ENCODE measurements at places on chromosomes 5 and 9.

DNA sequence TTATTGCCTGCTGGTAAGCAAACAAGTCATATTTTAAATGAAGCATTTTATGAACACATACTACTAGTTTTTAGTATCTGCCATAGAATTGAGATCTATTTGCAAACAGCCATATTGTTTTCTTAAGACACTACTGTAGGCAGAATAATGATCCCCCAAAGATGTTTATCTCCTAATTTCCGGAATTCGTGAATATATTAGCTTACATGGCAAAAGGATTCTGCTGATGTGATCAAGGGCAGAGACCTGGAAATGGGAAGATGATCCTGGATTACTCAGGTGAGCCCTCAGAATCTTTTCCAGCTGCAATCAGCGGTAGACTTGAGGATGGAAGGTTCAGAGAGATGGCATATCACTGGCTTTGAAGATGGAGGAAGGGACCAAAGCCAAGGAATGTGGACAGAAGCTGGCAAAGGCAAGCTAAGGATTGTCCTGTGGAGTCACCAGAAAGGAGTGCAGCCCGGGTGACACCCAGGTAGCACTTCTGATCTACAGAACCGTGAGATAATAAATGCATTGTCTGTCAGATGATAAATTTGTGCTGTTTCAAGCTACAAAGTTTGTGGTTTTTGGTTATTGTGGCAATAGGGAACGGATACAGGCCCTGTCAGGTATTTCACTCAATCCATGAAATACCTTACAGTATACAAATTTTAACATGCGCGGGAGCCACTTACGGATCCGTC, 1.0 kb upstream of the ERCC6L2 start:
- DNase-seq, result no peak

DNA sequence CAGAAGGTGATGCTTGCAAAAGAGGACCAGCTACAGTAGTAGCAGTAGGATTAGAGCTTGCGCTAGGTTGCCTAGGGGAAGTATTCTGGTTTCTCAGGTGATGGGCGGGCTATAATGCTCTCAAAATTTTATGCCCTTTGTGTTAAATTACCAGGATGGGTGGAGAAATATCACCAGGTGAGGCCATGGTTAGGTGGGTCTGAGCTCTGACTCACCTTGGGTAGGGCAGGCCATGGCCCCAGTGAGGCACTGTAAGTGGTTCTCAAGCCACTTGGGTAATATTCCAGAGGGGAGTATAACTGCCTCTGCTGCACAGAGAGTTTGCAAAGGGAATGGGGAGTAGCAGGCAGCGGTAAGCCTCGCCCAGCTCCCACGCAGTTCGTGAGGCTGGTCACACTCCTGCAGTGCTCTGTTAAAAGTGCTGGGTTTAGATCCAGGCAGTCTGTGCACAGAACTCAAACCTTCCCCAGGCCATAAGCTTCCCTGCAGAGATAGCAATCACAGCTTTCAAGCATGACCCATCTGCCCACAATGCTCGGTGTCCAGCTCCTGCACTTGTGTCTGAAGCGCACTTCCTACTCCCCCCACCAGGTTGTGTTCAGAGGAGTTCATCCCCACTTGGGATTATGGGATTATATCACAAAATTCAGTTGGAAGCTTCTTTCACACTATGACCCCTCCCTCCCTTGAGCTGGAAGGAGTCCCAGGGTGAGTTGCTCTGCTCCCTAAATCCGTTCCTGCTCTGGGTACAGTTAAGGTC, 575.0 kb downstream of the CHSY3 start:
- no peak for DNase-seq

- no peak for DNase-seq
These were observed 161.6 kb upstream of the FBXL17 start for GRCh38 chr5:108543486-108543885.

DNA sequence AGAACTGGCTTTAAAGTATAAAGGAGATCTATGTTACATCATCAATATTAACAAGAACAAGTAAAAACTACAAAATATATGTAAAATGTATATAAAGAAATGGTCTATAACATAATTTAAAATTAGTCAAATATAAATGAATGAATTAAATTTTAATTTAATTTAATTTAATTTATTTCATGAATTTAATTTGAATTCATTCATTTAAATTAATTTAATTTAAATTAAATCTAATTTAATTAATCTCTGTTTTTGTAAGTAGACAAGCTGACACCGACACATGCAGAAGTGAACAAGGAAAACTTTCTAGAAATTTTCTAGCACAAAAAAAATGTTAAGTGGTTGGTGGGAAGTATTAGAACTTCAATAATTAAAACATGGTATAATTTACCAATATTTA, 10.8 kb upstream of the PRDM9 start:
- no peak for DNase-seq

DNA sequence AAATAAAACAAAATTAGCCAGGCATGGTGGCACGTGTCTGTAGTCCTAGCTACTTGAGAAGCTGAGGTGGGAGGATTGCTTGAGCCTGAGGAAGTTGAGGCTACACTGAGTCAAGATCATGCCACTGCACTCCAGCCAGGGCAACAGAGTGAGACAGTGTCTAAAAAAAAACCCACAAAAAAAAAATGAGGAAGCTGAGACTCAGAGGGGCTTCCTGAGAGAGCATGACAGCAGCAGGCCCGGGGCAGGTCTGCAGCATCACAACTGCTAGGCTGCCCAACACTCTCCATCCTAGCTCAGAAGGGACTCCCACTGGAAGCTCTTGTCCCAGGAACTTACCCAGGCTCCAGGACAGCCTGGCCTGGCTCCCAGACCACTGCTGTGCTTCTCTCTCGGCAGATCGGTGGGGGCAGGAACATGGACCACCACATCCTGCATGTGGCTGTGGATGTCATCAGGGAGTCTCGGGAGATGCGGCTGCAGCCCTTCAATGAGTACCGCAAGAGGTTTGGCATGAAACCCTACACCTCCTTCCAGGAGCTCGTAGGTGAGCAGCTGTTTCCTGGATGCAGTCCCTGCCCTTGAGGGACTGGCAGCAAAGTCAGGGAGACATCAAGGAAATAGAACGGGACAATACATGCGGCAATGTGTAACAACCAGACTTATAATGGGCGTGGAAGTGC, 19.1 kb downstream of the PTGS1 start:
- no peak for DNase-seq

GRCh38 chr5:150080696-150081435, 5.5 kb downstream of the CSF1R start:
- DNase-seq, result no peak

DNA sequence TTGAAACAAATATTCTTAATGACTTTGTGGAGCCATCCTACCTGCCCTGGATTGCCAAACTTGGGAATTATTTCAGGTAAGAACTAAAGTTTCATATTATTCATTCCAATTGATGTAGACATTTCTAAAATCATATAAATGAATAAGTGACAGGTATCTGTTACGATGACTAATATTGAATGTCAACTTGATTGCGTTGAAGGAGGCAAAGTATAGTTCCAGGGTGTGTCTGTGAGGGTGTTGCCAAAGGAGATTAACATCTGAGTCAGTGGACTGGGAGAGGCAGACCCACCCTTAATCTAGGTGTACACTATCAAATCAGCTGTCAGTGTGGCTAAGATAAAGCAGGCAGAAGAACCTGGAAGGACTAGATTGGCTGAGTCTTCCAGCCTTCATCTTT, 1688.4 kb upstream of the CDH9 start:
- no peak for DNase-seq

- DNase-seq, result no peak
These were observed 957.8 kb upstream of the TYRP1 start for GRCh38 chr9:11735391-11735790.

- DNase-seq, result peak; percentile 47
These were observed 186.0 kb upstream of the KLF4 start for GRCh38 chr9:107675351-107676259.

GRCh38 chr5:102313912-102314311, 17.8 kb upstream of the SLCO4C1 start:
- peak; percentile 53 for DNase-seq

DNA sequence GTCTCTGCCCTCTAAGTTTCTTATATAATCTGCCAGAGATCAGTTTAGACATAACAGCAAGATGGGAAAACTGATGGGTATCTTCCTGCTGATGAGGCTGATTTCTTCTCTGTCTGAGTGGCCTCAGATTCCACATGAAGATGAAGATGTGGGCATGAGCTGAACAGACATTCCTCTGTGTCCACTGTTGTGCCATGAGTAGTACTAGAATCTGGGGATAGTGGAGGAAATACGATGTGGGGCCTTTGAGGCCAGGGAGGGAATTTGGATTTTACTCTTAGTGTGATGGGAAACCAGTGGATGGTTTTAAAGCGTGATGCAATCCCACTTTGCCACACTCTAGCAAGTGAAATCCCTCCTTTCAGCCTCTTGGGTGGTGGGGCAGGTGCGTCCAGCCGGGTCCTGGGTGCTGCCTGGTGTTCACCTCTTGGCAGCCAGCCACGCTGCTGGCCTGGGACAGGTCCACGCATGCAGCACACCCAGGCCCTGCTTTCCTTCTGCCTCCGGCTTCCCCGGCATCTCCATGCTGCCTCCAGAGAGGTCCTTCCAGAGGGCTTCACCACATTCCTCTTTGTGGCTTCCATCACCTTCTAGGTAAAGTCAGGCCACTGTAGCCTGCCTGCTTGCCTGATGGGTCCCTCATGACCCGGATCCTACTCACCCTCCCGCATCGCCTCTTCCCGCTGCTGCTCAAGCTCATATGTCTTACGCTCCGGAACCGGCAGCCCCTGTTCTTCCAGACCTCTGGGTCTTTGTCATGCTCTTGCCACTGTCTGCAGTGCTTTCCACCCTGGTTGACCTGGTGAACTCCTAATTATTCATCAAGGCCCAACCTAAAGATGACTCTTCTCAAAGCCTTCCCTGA, 28.1 kb upstream of the SH3PXD2B start:
- no peak for DNase-seq

GRCh38 chr5:138985683-138986082, 110.5 kb upstream of the LRRTM2 start:
- no peak for DNase-seq

DNA sequence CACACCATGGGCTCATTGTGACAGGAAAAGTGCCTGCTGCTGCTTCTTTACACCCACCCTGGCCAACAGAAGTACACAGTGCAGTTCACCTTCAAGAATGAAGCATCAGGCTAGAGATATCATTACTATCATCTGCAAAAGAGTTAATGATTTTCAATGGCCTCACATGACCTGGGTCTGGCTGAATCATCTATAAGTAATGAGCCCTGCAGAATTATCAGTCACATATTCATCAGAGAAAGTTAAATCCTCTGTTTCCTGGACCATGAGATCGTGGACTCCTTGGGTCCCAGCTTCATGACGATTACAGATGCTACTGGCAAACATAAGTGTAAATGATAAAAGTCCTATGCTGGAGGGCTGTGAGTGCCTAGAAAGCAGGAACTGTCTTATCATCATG, 8.3 kb downstream of the BAG1 start:
- DNase-seq, result no peak

DNA sequence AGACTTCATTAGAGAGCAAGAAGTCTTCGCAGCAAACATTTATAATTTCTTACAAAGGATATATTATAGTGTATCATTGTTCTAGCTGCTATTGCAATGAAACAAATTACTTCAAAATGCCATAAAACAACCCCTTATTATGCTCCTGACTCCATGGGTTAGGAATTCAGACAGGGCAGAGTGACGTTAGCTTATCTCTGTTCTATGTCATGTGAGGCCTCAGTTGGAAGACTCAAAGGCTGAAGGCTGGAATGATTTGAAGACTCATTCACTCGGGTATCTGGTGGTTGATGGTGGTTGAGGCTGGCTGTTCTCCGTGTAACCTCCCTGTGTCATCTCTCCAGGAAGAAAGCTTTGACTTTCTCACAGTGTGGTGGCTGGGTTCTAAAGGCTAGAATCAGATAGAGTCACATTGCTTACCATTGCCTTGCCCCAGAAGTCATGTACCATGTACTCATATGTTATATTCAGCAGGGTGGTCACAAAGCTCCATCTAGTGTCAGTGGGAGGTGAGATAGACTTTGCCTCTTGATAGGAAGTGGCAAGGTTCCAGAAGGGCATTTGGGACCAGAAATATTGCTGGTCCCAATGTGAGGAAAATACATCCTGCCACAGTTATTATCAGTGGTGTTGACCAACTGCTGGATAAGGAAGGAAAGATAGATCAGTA, 226.9 kb downstream of the TMEM38B start:
- no peak for DNase-seq

DNA sequence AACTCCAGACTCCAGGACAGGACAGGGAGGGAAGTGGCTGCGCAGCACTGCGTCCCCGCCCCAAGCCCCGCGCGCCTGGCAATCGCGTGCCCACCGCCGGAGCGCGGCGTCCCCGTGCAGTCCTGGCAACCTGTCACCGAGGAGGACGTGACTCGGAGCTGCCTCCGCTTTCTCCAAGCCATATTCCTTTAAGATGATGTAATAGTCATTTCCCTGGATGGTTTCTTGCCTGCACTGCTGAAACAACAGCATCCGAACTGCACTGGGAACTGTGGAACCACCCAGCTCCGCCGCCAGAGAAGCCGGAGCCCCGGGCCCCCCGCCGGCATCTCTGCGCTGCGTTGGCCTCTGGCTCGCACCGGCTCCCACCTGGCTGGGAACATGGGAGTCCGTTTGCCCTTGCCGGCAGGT, 34.5 kb downstream of the KCTD16 start:
- no peak for DNase-seq

DNA sequence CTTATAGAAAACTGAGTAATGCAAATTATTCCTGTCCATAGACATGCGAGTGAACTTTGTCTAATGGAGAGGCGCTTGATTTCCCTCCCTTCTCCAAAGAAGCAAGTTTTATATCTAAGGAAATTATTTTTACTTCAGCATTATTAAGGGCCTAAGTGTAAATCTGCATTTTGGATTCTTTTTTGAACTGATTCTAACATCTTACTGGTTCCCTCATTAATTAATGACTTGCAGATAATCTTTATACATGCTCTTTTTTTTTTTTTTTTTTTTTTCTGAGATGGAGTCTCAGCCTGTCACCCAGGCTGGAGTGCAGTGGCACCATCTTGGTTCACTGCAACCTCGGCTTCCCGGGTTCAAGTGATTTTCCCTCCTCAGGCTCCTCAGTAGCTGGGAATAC, 209.5 kb downstream of the TLE4 start:
- no peak for DNase-seq

DNA sequence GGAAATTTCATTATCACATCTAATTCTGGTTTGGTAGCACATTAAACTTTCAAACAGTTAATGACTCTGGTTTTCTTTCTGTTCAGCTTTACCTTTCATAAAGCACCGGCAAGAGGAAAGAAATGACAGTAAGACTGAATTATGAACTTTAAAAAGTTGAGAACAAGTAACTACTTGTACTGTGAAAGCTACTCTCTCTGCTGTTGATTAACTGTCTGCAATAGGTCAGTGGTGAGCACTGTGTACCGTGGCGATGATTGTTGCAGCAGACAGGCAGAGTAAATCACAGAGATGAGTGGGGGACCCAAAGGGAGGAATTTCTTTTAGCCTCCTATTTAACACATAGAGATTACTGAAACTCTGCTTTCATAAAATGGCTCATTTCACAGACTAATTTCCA, 74.0 kb upstream of the MEF2C start:
- DNase-seq, result no peak

GRCh38 chr5:163509291-163509951, 4.0 kb downstream of the MAT2B start:
- no peak for DNase-seq

Data from HL-60 (cell line).